ENCODE measurements at places on chromosomes 2 and 18.

DNA sequence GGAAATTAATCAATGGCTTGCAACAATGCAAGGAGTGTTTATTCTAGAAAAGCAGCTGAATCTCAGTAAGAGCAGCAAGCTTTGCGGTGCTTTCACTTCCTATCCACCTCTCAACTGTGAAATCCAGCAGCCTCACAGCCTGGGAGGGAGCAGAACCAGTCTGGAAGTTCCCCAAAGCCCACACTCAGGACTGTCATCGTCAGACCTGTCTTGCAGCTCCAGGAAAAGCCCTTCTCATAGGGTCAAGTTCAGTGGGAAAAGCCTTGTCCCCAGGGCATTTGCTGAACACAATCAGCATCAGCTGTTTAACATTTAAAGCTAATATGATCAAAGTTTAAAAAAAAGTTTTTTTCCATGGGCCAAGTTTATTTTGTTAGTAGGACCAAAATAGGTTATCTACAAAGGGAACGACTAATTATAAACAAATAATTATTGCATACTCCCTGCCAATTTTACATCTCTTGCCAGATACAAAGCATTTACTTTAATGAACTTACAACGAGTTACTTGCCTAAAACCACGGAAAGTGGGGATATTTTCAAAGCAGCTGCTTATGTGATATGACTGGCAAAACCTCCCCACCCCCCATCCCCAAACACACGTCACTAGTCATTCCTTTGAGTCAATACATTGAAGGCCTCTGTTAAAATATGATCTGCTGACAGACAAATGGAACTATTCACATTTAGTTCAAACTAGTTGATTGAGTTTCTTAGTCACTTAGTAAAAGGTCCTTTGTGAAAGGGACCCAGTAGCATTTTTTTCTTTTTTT lies 36.8 kb downstream of the PARD6G start:
- no peak for DNase-seq

DNA sequence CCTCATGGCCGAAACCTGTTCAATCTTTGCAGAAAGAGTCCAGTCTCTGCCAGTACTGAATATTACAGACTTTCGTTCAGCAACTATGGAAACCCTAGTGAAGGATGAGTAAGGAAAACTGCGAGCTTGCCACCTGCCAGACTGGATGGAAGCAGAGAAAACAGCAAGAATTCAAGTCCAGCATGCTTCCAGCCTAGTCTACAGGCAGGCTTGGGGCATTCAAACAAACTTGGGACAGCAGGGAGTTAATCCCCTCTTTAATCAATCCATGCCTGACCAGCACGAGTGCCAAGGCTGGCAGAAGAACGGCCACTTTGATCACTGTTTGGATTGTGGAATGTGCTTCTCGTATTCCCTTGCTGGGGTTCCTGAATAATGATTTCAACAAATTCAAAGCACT lies 145.2 kb downstream of the EPHA4 start:
- no peak for DNase-seq

DNA sequence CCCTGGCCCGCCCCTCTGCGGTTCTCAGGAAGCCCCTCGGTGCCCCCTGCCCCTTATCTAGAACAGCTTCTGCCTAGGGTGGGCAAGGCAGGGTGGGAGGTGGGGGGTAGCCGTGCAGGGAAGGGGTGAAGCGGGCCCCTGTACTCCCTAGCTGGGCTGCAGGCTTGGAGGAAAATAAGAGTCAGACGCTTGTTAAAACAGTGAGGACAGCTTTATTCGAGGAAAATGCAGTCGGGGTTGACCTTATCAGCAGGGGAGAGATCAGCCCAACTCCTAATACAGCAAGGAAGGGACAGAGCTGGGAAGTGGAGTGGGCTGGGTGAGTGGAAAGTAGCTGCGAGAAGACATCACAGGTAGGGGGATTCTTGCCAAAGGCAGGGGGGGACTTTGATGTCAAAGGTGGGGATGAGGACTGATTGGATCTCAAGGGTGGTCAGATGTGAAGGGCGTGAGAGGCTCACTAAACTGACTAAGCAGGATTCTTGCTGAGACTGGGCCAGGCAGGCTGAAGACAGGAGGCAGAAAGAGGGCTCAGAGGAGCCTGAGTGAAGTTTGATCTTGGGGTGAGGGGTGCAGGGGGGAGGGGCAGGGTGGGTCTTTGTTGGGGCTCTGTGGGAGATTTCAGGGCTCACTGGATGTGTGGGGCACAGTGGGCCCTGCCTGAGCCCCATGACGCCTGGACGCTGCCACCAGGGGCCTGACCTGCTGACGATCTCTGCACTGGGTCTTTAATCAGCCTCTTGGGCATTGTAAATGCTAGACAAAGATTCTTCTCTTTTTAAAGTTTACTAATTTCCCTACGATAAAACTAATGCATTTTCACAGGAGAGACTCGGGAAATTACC lies 29.9 kb downstream of the HPCAL1 start:
- DNase-seq: no peak

- DNase-seq: no peak
These were observed 123.1 kb upstream of the ARL4C start for GRCh38 chr2:234620018-234620417.

DNA sequence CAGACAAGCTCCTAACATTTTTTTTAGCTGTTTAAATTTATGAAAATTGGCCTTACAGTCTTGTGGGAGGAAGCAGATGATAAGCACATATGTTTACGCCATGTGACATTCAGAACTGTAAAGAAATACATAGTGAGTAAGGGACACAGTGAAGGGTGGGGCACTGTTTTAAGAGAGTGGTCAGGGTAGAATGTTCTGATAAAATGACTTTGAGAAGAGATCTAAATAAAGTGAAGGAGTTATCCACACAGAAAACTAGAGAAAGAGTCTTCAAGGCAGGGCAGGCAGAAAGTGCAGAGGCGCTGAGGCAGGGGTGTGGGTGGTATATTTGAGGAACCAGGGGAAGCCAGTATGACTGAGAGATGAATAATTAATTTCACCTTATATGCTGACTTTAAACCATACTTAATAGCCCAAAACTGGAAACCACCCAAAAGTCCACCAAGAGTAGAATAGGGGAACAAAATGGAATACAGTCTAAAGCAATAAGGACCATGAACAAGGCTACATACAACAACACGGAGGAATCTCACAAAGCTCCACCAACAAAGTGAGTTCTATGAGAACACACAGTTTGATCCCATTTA lies 8.6 kb downstream of the MREG start:
- no peak for DNase-seq

DNA sequence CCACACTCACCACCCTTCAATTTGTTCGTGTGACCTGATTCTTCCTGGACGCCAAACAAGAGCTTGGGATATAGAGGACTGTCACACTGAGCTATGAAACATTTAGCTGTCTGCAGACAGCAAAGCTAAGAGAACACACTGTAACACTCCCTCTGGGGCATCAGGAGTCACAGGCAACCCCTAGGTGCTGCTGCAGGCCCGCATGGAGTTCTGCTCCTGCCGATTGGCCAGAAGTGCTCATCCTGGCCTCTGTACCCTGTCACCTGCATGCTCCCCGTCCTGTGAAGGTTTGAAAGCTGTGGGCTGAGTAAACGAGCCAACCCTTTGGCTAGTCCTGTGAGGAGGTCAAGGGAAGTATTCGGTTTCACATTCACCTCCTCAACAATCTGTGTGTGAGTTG lies 73.7 kb downstream of the PDK1 start:
- no peak for DNase-seq

DNA sequence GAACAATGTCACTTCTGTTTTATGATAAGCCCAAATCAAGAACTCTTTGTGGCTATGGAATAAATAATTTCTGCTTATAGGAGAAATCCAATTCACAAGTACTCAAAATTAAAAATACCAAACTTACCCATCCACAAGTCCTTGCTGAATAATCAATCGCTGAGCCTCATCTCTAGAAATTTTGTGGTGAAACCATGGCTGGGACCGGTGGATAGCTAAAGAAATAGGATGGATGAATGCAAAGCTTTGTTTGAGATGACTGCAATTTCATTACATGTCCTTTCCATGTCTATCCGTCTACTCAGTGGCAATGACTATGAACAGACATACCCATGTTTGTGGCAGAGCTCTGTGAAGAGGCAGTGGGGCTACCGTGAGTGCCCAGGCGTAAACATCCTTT lies 124.4 kb downstream of the GRB14 start:
- DNase-seq: no peak

DNA sequence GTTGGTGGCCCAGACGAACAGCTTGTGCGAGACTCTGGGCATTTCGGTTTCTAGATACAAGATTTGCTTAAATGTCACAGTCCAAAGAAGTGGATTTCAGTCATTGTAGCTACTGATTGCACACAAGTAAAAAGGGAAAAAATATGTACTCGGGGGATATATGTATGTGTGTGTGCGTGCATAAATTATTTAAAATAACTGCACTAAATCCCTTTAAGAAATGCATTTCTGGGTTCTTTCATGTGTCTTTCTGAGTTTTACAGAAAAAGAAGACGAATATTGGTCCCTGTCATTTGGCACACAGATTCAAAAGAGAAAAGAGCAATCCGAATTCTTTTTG lies 2.1 kb upstream of the EPHA4 start:
- DNase-seq: no peak

Data from AG10803 (cell line).